ENCODE measurements at places on chromosomes 6 and 20.
A peak's percentile ranks its signal among the peaks of the same experiment; 100 is the strongest.

DNA sequence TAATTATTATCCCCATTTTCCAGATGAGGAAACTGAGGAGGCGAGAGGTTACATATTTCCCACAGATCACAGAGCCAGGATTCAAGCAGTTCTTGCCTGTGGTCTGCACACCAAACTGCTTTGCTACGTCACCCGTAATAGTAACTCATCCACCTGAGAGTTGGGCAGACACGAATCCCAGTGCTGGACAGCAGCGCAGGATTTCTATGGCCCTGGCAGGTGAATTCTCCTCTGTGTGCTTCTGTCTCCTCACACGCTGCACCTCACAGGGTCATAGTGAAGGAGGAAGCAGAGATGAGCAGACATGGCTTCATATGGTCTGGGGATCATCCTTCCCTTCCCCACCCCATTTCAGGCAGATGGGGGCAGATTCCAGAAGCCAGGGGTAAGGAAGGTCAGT, 127.0 kb upstream of the LRFN2 start:
- no peak for DNase-seq

DNA sequence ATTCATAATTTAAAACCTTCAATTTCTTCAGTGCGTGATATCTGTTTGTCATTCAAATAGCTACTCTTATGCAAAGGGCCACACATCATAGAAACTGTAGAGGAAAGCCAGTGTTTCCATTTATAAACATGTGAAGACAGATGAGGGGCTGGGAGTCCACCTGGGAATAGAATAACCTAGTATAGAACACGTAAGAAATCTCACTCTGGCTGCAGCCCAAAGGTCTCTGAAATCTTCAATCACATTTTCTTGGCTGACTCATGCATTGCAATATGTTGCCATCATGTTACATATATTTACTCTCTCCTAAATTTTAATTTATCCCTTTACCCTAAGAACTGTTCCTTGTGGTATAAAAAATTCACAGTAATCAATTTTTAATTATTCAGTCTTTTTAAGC, 123.2 kb downstream of the ELOVL4 start:
- no peak for DNase-seq

DNA sequence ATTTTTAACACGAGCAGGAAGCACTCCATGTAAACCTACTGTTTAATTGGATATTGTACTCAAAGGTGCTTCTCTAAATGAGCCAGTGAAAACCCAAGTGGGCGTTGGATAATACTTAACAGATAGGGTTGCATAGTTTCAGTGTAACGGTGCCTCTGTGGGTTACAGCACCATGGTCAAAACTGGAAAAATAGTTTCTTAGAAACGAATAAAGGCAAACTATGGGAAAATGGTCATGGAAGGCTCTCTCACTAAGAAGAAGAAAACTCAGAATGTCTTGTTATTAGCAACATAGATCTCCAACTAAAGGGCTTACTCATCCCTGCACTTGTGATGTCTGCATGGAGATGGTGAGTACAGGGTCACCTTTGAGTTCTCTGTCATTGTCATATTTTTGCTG, 59.1 kb upstream of the NEDD9 start:
- DNase-seq = no peak

DNA sequence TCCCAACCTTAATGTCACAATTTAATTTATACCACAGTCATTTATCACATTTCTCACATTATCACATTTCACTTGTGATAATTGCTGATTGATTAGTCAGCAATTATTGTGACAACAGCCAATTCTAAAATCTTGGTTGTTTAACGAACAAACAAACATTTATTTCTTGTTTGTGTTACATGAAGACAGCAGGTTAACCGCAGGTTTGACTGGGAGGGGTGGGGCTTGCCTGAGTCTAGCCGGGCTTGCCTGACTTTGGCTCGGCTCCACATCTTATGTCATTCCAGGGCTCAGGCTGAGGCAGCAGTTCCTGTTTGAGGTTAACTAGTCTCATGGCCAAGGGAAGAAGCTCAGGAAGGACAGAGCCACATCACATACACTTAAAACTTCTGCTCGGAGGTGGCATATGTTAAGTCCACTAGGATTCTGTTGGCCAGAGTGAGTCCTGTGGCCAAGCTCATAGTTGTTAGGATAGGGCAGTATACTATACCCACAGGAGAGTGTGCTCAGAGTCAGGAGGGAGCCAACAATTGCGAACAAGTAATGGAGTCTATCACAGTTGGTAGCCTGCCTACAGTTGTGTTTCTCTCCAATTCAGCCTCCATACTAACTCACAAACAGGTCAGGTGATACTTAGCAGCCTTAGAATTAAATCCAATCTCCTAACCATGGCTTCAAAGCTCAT, 90.0 kb upstream of the IFNGR1 start:
- peak; percentile 19 for DNase-seq

- no peak for DNase-seq
These were observed 45.1 kb downstream of the MAPK14 start for GRCh38 chr6:36072681-36073080.

DNA sequence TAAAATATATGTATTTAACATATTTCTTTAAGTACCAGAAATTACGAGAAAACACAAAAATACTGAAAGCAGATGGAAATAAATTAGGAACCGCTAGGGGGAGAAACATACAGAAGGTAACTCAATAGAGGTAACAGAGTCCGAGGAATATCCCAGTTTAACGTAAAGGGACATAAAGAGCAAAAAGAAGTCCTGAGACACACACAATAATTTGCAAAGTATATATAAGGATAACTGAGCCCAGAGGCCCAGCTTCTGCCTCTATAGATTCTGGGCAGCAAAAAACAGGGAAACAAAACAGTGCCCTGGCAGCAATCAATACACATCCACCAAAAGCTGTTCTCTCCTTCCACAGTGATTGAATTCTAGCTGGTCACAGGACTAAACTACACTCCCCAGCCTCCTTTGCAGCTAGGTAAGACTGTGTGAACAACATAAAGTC, 15.1 kb downstream of the TBC1D32 start:
- DNase-seq = no peak

GRCh38 chr6:113856625-113857555, at the start of gene MARCKS:
MARCKS (plus strand) TSS chr6:113857345; CDS start chr6:113857746, 401 bp downstream.
- peak; percentile 77 for DNase-seq

- DNase-seq = no peak
These were observed 38.9 kb upstream of the CLIC5 start for GRCh38 chr6:46054516-46054915.

DNA sequence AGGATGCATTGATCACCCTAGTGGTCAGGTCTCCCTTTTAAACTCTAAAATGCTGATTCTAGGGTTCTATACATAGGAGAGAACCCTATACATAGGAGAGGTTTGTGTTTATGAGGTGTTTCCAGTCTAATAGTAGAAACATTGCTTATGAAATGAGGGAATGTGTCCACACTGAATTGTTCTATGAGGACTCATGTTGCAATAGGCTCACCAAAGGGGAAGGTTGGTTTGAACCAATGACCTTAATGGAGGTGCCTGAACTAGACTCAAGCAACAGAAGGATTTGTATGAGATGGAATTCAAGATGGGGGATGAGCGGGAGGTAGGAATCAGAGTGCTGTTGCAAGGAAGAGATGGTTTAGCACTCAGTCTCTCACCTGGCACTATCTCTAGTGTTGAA, 33.5 kb upstream of the UBR2 start:
- DNase-seq = no peak

DNA sequence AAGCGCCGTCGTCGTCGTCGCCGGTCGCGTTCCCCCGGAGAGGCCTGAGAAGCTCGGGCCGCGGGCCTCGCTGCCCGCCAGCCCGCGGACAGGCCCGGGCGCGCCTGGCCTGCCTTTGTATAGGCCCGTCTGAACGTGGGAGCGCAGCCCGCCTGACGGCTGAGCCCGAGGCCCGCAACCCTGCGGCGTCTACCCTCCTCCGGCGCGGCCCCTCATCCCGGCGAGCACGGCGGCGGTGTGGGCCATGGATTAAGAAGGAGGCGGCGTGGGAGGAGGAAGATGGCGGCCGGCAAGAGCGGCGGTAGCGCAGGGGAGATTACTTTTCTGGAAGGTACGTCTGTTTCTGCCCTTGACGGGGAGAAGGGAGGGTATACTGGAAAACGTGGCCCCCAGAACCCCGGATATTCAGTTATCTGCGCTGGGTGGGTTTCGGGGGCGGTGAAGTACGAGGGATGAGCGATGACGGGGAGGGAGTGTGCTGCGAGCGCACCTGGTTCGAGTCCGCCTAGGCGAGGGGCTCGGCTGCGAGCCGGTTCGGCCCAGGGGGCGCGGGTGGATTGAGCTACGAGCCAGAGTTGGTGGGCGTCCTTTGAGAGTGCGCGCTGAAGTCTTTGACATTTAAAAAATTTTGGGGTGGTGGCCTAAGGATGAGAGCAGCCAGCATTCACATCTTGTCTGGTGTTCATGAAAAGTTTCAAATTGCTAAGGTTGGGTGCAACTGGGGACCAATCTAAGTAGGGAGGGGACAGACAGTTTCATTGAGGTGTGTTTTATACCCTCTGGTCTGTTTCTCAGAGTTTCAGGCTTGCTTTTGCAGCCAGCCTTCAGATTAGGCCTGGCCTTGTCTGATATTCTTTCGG, 796 bp downstream of the SENP6 start:
- no peak for DNase-seq

DNA sequence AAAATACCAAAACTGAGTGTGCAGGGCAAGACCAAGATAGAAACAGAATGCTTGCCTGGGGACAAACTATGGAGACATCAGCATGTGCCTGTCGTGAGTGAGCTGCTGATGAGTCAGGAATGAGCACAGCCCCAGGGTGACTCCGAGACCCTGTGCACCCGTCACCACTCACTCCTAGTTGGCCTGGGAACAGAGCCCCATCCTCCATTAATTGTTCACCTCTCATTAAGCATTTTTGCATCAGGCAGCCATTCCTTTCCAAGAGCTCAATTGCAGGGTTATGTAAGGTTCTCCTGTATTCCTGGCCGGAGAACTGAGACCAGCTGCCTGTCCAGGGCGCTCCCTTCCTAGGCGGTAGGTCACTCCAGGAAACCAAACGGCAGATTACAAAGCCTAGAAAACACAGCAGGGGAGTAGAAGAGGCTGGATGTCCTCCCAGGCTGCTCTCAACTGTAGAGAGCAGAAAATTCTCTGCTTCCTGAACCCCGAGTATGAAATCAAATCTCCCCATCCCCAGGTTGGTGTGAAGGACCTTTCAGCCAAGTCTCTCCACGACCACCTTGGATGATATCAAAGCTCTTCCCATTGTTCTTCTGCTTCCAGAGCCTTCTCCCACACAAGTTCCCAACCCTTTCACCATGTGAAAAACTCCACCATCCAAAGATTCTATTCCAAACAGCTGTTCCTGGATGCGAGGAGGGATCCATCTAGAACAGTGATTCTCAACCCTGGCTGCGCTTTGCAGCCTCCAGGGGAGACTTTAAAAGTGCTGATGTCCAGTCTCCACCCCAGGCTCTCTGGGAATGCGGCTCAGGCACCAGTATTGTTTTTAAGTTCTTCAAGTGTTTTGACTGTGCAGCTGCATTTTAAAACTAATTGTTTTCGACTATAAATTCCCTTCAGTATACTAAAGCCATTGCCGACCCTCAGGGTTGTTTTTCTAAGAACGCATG, 532.6 kb upstream of the JARID2 start:
- DNase-seq = no peak

DNA sequence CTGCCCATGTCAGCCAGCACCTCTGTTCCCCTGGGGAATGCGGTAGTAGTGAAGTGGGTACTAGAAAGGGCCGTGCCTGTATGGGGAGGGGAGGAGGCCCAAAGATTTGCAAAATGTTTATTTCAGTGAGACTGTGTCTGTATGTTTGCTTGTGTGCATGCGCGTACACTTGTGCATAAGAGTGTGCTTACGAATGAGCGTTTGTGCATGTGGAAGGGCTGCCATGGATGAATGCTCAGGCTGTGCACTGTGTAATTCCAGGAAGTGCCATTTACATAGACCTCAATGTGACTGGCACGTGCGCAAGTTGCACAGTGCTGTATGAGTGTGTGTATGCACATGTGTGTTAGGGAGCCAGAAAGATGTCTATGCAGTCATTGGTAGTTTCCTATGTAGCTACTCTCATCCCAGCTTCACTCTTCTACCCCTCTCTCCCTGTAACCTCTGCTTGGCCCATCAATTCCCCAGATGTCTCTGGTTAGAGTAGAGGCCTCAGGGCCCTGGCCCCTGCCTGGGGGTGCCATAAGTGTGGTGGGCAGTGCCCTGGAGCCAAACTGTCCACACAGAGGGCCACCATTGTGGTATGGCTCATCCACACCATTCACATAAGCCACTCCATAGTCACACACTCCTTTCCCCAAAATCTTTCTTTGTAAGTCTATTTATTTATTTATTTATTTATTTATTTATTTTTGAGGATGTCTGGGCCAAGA, 26.8 kb upstream of the SLC22A7 start:
- no peak for DNase-seq

DNA sequence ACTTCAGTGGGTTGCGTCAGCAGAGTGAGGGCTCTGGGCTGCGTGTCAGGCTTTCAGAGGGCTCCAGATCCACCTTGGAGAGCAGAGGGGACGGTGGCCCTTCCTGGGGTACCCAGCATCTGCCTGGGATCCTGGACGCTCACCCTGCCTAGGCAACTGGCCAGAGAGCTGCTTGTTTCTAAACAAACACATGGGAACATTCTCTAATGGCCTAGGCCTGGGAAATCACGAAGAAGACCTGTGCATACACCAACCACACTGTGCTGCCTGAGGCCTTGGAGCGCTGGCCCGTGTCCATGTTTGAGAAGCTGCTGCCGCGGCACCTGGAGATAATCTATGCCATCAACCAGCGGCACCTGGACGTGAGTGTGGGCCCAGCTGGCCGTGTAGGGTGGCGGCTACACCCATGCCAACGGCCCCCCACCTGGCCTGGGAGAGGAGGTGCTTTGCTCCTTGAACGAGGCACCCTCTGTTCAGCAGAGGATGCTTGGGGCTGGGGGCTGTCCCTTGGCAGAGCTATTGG, 32.2 kb downstream of the PYGB start:
- no peak for DNase-seq

DNA sequence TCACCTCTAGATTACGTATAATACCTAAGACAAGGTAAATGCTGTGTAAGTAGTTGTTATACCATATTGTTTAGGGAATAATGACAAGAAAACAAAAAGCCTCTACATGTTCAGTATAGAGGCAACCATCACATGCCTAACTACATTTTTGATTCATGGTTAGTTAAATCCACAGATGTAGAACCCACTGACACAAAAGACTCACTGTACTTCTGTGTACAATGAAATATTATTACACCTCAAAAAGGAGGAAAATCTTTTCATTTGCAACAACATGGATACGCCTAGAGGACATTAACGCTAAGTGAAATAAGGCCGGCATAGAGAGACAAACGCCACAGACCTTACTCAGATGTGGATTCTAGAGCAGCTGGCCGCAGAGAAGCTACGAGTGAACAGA, 50.5 kb downstream of the NINL start:
- no peak for DNase-seq
